Spinal cord (tissue), 10 donors: ENCODE measurements at places on chromosomes 5 and 9.

DNA sequence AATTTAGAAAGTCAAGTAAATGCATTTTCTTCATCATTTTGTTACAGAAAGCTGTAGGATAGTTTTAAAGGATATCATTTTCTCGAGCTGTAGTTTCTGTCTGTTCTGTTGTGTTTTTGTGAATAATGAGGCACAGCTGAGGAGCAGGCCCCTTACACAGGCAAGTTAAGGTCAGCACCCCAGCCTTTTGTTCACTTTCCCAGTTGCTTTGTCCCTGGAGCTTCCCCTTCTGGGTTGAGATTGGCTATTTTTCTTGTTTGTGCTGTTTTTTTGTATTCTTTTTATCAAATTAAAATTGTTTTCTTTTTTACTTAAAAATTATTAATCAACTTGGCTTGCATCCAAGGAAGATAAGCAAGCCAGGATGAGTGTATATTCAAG, 213.8 kb upstream of the ACTBL2 start:
- no peak for DNase-seq

DNA sequence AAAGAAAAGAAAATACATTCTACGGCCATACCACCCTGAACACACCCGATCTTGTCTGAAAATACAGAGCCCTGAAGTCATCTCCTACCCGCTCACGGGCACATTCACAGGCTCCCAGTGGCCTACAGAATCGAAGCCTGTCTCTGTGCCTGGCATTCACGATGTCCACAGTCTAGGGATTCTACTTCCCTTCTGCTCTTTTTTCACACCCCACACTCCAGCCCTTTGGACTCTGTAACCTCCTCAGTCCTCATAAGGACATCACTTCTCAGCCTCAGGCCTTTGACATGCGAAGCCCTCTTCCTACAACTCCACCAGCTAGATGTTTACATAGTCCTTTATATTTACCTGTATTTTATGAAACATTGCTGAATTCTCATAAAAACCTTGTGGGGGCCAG, 77.8 kb downstream of the CSNK1A1 start:
- no peak for DNase-seq

DNA sequence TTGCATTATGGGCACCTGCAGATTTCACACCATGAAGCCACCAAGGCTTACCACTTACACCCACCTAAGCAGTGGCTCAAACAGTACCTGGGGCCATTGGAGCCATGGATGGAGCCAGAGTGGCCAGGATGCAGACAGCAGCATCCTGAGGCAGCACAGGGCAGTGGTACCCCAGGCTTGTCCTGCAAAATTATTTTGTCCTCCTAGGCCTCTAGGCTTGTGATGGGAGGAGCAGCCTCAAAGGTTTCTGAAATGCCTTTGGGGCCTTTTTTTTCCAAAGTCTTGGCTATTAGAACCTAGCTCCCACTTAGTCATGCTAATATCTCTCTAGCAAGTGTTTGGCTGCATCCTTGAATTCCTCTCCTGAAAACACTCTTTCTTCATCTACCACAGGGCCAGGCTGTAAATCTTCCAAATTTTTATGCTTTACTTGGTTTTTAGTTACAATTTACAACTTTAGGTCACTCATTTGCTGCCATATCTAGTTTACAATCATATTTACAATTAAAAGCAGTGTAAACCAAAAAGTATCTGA, 15.7 kb downstream of the TMC1 start:
- DNase-seq, result no peak

DNA sequence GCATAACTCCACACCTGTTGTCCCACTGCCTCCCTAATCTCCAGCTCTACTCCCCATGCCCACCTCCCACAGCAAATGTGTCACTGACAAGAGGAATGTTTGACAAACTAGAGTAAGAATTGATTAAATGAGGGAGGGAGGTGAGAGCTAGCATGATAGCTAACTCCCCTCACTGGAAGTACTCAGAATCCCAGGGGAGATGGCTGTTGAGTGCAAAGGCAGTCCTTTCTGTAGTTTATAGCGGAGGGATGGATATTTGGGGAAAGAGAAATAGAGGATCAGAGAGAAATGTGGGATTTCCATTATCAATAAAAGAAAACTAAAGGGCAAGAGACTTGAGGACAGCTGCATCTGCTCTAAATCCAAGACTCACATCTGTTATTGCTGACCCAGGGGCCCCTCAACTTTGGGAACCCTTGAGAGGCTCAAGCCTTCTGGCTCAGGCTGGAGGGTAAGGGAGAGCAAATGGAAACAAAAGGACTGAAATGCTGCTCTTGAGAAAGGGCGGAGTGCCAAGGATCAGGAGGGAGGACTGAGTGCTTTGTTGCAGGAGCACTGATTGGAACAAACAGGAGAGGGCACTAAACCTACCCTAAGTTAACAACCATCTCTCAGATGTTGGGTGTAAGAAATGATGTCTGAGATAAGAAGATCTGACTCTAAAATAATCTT, 372.1 kb downstream of the NTRK2 start:
- no peak for DNase-seq

DNA sequence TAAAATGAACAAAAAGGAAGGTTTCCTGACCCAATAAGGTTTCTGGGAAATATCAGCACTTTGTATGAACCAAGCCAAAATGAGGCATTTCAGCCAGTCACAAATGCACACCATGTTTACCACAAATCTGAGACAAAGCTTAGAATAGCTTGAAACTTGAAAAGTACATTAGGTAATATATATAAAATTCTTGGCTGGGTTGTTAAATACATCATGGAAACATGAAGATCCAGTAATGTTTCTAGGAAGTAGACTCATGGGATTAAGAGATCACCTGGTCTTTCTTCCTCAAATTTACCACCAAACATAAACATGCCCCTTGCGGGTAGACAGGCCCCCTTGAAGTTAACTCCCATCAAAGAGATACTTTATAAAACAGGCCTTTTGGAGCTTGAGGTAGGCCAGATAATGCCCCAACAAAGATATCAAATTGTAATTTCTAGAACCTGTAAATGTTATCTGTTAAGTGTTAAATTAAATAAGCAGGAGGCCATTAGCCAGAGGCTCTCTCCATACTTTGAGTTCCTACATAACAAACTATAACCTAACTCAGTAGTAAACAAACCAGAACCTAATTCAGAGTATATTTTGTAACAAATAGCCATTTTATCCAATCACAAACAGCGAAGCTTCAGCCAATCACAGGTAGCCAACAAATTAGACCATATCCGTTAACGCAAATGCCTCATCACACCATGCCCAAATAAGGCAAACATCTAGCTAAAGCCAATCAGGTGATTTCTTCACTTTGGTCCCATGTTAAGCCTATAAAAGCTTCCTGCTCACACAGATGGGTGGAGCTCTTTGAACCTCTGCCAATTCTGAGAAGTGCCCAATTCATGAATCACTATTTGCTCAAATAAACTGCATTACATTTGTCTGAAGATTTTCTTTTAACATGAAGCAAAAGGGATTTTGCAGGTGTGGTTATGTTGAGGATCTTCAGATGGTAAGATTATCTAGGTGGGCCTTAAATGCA, 127.9 kb upstream of the TARS1 start:
- DNase-seq, result no peak

GRCh38 chr5:168299372-168299771, 7.9 kb downstream of the WWC1 start:
- no peak for DNase-seq

- no peak for DNase-seq
Observed at GRCh38 chr5:82405161-82405560, 127.0 kb upstream of the RPS23 start.

- DNase-seq, result no peak
Observed at GRCh38 chr9:94864862-94865509, 138.5 kb downstream of the AOPEP start.

DNA sequence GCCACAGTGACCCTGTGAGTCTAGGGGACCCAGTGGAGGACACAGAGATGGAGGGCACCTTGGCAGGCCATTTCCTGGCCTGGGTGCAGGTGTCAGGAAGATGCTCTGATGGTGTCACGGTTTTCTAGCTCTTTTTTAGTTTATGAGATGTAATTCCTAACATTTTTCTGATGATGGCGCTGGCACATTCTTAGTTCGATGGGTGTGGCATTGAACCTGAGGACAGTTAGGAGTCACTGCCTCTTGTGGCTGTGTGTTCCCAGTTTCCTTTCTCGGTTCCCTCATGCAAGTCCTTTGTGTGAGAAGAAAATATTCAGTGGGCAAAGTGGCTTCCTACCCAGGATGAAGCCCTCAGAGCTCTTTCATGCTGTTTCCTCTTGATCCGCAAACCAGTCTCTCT, 129.4 kb upstream of the ICE1 start:
- DNase-seq, result no peak

- no peak for DNase-seq
Observed at GRCh38 chr5:124957063-124957462, 210.6 kb upstream of the ZNF608 start.

DNA sequence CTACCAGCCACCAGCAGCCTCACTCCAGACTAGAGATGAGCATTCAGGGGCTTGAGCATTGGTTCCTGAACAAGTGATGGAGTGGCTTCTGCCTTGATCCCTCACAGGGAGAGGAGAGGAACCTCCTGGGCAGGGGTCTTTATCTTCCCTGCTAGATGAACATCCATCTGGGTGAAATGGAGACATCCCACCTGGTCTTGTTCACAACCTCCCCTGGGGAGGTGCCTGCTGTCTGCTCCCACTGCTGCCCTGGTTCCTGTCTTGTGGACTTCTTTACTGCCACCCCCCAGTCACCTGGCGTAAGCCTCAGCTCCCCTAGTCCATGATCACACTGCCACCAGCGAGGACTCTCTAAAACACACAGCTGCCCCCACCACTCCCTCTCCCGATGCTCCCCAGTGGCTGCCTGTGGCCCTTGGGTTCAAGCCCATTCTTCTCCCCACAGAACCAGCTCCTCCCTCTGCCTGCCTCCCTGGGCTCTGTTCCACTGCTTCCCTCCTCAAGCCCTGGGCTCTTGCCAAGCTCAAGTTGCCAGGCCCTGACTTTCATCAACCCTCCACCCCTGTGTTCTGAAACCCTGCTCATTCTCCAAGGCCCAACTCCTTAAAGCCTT, 51.5 kb downstream of the COL15A1 start:
- no peak for DNase-seq

- no peak for DNase-seq
Observed at GRCh38 chr5:67858471-67859031, 357.0 kb upstream of the PIK3R1 start.

- no peak for DNase-seq
Observed at GRCh38 chr5:9415091-9415490, 130.8 kb downstream of the SEMA5A start.

- DNase-seq, result no peak
Observed at GRCh38 chr9:11722957-11723356, 970.2 kb upstream of the TYRP1 start.

DNA sequence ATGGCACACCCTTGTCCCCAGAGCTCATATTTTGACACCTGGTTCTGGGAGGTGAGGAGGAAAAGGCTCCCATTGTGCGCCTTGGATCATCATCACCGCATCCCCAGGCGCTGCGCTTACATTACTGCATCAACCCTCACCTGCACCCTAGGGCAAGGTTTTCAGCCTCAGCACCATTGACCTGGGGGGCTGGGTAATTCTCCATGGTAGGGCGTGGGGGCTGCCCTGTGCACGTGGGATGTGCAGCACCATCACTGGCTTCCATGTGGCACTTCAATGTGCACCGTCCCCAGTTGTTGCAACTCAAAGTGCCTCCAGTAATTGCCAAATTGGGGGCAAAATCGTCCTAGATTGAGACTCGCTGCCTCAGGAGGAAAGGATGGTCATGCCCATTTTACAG, 83.6 kb downstream of the NTNG2 start:
- no peak for DNase-seq

DNA sequence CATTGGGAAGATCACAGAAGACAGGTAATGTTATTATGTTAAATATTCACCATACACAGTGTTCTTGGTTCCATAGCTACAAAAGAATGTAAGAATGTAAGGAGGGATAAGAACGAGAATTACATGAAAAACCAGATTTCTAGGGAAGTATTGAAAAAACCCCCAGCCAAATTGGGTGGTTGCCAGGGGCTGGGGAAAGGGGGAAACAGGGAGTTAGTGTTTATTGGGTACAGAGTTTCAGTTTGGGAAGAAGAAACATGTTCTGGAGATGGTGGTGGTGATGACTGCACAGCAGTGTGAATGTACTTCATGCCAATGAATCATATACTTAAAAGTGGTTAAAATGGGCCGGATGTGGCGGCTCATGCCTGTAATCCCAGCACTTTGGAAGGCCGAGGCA, 40.3 kb downstream of the GLRX start:
- DNase-seq, result no peak

GRCh38 chr9:27404661-27405060, 107.7 kb upstream of the EQTN start:
- DNase-seq, result no peak

DNA sequence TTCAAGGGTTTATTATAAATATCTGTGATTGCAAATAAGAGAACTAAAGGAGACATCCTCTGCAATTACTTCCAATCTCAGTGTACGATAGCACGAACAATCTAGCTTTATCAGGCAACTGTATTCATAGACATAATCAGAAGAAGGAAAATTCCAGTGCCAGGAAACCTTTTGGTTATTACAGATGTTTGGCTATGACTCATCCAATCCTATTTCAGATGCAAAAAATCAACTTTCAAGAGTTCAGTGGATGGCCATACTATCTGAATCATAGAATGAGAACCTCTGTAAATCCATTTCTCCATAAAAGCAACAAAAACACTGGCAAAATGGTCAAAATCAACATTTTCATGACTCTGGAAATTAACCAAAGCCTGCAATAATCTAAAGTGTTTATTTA, 37.9 kb downstream of the GAS1 start:
- DNase-seq, result no peak

DNA sequence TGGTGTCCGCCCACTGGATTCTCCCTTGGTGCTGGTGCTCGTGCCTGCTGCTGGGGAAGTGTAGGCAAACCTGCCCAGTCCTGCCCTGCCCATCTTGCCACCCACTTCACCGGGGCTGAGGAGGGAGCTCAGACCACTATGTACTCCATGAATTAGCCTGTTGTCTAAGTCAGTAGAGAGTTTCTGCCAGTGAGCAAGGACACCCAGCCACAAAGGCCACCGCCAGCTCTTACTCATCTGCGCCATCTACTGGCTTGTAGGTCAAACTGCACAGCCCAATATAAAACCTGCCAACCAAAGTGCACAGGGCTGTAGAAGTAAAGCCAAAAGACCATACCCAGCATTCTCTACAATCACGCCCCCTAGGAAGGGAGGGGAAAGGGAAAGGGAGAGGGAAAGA, 102.3 kb downstream of the GLIS3 start:
- no peak for DNase-seq

- no peak for DNase-seq
Observed at GRCh38 chr9:99264070-99264680, 42.1 kb downstream of the SEC61B start.

DNA sequence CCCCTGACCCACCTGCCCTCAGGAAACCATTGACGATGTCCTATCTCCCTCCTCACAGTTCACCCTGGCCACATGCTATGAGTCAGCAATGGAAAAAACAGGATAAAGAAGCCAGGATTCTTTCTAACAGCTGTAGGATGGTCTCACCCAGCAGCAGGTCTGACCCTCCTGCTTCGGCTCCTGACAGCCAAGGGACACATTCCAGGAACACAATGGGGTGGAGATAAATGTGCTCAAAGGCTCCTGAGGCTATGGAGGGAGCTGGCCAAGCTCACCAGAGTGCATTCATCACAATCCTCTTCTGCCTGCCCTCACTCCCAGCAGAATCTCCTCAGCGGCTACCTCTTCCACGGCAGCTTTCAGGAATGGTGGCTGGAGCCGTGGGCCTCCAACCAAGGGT, 170.3 kb downstream of the PJA2 start:
- DNase-seq, result no peak
